HCT116 (cell line): ENCODE measurements at places on chromosomes 16 and 17. TPM values are rescaled to one million over a fixed set of nuclear protein-coding genes. Genes with fewer than 3 reads are reported as not detected.

The KRT13 gene
- total RNA-seq, result 3.7 TPM

DNA sequence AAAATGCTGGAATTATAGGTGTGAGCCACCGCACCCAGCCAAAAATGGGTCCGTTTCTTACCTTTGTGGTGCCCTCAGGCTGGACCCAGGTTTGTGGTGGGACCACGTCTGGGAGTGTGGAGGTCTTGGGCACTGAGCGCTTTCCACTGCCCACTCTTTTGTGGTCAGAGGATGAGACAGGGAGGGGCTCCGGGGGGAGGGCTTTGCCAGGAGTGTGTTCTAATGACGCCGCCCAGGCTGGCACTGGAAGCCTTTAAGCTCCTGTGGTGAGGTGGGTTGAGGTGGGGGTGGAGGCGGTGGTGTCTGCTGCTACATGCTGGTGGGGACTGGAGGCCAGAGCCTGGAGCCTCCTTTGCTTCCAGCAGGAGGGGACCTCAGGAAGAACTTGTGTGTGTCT lies 12.8 kb upstream of the ADCY7 start:
- H3K36me3 ChIP-seq, result no peaks in the 10 kb centered on the region
- H3K4me1 ChIP-seq, result peaks cover 9% of the 10 kb centered on the region
- DNase-seq, result no peak

DNA sequence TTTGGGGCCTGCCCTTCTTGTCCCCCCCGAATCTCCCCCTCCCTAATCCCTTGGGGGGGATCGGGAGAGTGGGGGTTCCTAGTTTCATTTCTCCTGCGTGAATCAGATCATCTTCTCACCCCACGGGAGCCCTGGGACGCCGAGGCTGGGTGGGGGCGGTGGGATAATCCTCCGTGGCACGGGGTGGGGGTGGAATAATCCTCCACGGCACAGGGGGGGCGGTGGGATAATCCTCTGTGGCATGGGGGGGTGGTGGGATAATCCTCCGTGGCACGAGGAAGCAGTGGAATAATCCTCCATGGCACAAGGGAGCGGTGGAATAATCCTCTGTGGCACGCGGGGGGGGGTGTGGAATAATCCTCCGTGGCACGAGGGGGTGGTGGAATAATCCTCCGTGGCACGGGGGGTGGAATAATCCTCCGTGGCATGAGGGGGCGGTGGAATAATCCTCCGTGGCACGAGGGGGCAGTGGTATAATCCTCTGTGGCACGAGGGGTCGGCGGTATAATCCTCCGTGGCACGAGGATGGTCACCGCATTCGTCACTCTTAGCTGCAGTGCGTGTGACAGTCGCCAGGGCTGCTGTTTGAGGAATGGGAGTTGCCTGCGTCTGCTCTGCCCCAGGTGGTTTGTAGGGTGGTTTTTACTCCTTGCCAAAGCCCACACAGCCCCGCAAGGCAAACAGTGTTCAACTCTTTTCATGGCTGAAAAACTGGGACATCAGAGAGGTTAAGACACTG lies 156.9 kb downstream of the LAT start:
- DNase-seq, result no peak
- H3K27me3 ChIP-seq, result no peaks in the 10 kb centered on the region
- H3K27ac ChIP-seq, result no peak overlapping the region
- no peaks in the 10 kb centered on the region for H3K4me1 ChIP-seq
- no peaks in the 10 kb centered on the region for H3K36me3 ChIP-seq

The C17orf78 gene
- total RNA-seq, result not detected

GRCh38 chr17:50855708-50856330 lies 10.3 kb downstream of the TOB1 start:
- no peak for DNase-seq
- H3K4me3 ChIP-seq, result no peak overlapping the region
- no peak overlapping the region for H3K27ac ChIP-seq
- no peaks in the 10 kb centered on the region for H3K27me3 ChIP-seq
- H3K4me1 ChIP-seq, result peaks cover 5% of the 10 kb centered on the region
- H3K36me3 ChIP-seq, result no peaks in the 10 kb centered on the region

- peak overlapping the region; percentile 44; the same call in 1 of the 2 replicates for H3K27ac ChIP-seq
- H3K36me3 ChIP-seq, result no peaks in the 10 kb centered on the region
- H3K27me3 ChIP-seq, result no peaks in the 10 kb centered on the region
Observed at GRCh38 chr17:29664743-29665480, 42.2 kb upstream of the CORO6 start.

GRCh38 chr16:68397710-68398201 lies 50.6 kb downstream of the SMPD3 start:
- H3K27me3 ChIP-seq, result no peaks in the 10 kb centered on the region
- no peak overlapping the region for H3K4me3 ChIP-seq
- H3K4me1 ChIP-seq, result peaks cover 29% of the 10 kb centered on the region
- no peaks in the 10 kb centered on the region for H3K36me3 ChIP-seq

The TCAP gene
- total RNA-seq, result 1.5 TPM

- H3K27me3 ChIP-seq, result 0 out of 2 replicates have a peak, but pooled peaks cover 4% of the 10 kb centered on the region
- H3K27ac ChIP-seq, result no peak within 1 kb of the TSS; the same call in 1 of the 2 replicates
- H3K4me1 ChIP-seq, result peaks cover 15% of the 10 kb centered on the region
- H3K4me3 ChIP-seq, result peak within 1 kb of the TSS; percentile 67
- no peaks in the 10 kb centered on the region for H3K36me3 ChIP-seq
Observed at GRCh38 chr16:50548125-50548908, at the start of gene NKD1. Gene NKD1, plus strand, starts transcription at chr16:50548396. Its CDS starts 158 bp downstream, at chr16:50548554.

The SHISA9 gene
- total RNA-seq, result not detected

DNA sequence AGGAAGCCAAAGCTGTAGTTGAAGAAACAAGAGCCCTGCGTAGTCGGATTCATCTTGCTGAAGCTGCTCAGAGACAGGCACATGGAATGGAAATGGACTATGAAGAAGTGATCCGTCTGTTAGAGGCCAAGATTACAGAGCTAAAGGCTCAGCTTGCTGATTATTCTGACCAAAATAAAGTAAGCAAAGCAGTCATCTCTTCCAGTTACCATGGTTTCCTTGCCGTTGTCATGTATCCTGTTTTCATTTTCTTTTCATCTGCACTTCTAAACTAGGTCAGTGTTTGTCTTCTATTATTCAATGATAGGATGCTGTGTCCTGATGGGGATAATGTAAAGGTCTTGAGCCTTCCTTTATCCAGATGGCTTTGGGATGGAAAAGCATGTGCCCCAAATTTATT lies 104.3 kb downstream of the STXBP4 start:
- H3K27me3 ChIP-seq, result no peaks in the 10 kb centered on the region
- H3K4me1 ChIP-seq, result no peaks in the 10 kb centered on the region; the same call in 1 of the 2 replicates
- DNase-seq, result no peak
- H3K4me3 ChIP-seq, result no peak overlapping the region
- no peaks in the 10 kb centered on the region for H3K36me3 ChIP-seq
- H3K27ac ChIP-seq, result no peak overlapping the region

The CDRT15 gene
- not detected for total RNA-seq

DNA sequence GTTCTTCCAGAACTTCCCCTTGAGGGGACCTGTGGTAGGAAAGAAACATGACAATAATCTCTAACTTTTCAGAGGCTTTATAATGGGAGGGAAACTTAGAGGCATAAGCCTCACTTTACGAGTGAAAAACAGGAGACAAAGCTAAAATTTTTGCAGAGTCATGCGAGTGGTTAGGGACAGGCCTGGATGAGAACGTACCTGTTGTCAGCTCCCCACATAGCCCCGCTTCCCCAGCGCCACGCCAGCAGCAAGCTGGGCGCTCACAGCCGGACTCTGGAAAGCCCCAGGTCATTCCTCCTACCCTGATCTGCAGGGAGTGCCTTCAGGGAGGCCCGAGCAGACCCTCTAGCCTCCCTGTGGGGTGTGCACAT lies 53.6 kb downstream of the LDHD start:
- H3K4me3 ChIP-seq, result no peak overlapping the region
- H3K4me1 ChIP-seq, result no peaks in the 10 kb centered on the region
- H3K27ac ChIP-seq, result no peak overlapping the region
- no peaks in the 10 kb centered on the region for H3K27me3 ChIP-seq
- DNase-seq, result no peak

GRCh38 chr17:30236766-30237165 lies 1.3 kb upstream of the SLC6A4 start:
- no peaks in the 10 kb centered on the region for H3K36me3 ChIP-seq
- H3K27ac ChIP-seq, result no peak overlapping the region
- H3K4me1 ChIP-seq, result peaks cover 3% of the 10 kb centered on the region; the same call in 1 of the 2 replicates
- DNase-seq, result peak; percentile 7
- peaks cover 24% of the 10 kb centered on the region; the same call in 1 of the 2 replicates for H3K27me3 ChIP-seq
- H3K4me3 ChIP-seq, result no peak overlapping the region

The RAMP2 gene
- total RNA-seq, result not detected

GRCh38 chr16:75774197-75774596 lies 47.9 kb upstream of the CPHXL start:
- no peak overlapping the region for H3K4me3 ChIP-seq
- no peak for DNase-seq
- peaks cover 16% of the 10 kb centered on the region for H3K27me3 ChIP-seq
- no peaks in the 10 kb centered on the region for H3K4me1 ChIP-seq
- H3K27ac ChIP-seq, result no peak overlapping the region
- no peaks in the 10 kb centered on the region for H3K36me3 ChIP-seq

The PRSS53 gene
- total RNA-seq, result 11.6 TPM

The GPRC5B gene
- 7.2 TPM for total RNA-seq

DNA sequence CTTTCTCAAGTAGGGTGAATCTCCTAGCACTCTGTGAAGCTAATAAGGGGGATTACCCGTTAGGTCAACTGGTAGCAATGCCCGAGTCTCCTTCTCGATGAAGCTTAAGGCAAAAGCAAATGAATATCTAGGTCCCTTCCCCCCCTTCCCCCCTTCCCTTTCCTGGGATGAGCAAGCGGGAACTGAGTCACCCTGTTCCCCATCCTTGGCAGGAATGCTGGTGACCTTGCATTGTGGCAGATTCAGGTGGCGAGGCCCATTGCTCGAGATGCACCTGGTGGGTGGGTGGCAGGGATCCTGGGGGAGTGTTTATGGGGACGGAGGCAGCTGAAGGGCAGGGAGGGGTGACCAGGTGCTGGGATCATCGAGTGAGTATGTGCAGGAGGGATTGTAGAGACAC lies 7.1 kb downstream of the NXPH3 start:
- no peaks in the 10 kb centered on the region for H3K27me3 ChIP-seq
- DNase-seq, result no peak
- H3K27ac ChIP-seq, result no peak overlapping the region
- H3K36me3 ChIP-seq, result no peaks in the 10 kb centered on the region

- peaks cover 7% of the 10 kb centered on the region for H3K4me1 ChIP-seq
- no peak for DNase-seq
- H3K4me3 ChIP-seq, result no peak overlapping the region
- no peaks in the 10 kb centered on the region for H3K36me3 ChIP-seq
- H3K27me3 ChIP-seq, result no peaks in the 10 kb centered on the region; the same call in 1 of the 2 replicates
- H3K27ac ChIP-seq, result no peak overlapping the region
Observed at GRCh38 chr16:27199736-27200135, 3.6 kb upstream of the KDM8 start.

DNA sequence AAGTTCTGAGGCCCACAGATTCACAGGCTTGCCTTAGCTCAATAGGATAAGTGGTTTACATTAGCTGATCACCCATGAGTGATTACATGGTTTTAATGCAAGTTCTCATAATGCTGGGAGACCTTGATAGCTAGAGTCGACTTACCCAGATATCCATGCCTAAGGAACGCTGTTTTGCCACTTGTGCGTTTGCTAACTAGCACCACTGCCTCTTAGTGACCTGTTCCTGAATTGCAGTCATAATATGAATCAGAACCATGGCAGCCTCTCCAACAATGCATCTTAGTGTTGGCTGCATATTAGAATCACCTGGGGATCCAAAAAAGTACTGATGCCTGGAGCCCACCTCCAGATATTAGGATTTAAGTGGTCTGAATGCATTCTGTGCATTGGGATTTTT lies 251.1 kb upstream of the CDH5 start:
- H3K4me1 ChIP-seq, result no peaks in the 10 kb centered on the region
- no peaks in the 10 kb centered on the region for H3K36me3 ChIP-seq
- no peak for DNase-seq
- no peak overlapping the region for H3K4me3 ChIP-seq
- H3K27me3 ChIP-seq, result peaks cover 30% of the 10 kb centered on the region

The SCGB1C2 gene
- total RNA-seq, result not detected

GRCh38 chr16:21283521-21284289 lies 5.6 kb upstream of the CRYM start:
- H3K36me3 ChIP-seq, result no peaks in the 10 kb centered on the region
- H3K4me1 ChIP-seq, result no peaks in the 10 kb centered on the region
- H3K27me3 ChIP-seq, result no peaks in the 10 kb centered on the region
- H3K4me3 ChIP-seq, result peak overlapping the region; percentile 31

DNA sequence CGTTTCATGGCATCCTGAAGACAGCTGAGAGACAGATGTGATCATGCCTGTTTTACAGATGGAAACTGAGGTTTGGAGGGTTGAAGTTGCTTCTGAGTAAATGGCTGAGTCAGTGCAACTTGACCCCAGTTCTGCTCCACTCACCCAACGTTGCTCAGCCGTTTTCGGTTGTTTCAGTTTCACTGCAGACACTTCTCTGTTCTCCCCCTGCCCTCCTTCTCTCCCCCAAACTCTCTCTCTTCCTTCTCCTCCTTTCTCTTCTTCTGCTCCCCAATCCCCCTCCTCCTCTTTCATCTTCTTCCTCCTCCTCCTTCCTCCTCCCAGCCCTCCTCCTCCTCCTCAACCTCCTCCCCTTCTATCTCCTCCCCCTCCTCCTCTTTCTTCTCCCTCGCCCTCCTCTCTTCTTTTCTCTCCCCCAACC lies 9.4 kb upstream of the CEP20 start:
- H3K4me1 ChIP-seq, result peaks cover 46% of the 10 kb centered on the region
- H3K36me3 ChIP-seq, result no peaks in the 10 kb centered on the region
- peak overlapping the region; percentile 87 for H3K27ac ChIP-seq
- H3K27me3 ChIP-seq, result no peaks in the 10 kb centered on the region
- DNase-seq, result no peak

DNA sequence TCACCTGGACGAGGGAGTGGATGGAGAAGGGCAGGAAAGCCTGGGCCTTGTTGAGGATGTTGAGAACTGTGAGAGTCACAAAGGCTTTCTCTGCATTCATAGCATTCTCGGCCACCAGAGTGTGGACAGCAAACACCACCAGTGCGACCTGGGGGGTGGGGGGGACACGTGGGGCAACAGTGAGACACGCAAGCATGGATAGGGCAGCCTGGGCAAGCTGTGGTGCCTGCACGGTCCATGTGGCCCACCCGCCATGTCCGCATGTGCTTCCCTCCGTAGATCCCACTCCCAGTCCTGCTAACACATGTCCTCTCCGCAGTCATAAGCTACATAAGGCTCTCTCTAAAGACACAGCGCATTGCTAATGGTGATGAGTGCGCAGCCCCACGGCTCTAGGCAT lies 34.5 kb downstream of the ABCC6 start:
- no peak overlapping the region for H3K4me3 ChIP-seq
- H3K4me1 ChIP-seq, result no peaks in the 10 kb centered on the region
- DNase-seq, result no peak
- no peak overlapping the region for H3K27ac ChIP-seq
- H3K27me3 ChIP-seq, result no peaks in the 10 kb centered on the region

GRCh38 chr16:13289515-13289914 lies 388.1 kb downstream of the SHISA9 start:
- no peaks in the 10 kb centered on the region for H3K4me1 ChIP-seq
- H3K27me3 ChIP-seq, result no peaks in the 10 kb centered on the region
- no peaks in the 10 kb centered on the region for H3K36me3 ChIP-seq
- H3K27ac ChIP-seq, result no peak overlapping the region
- H3K4me3 ChIP-seq, result no peak overlapping the region

- no peak overlapping the region for H3K4me3 ChIP-seq
- no peaks in the 10 kb centered on the region for H3K36me3 ChIP-seq
- no peak overlapping the region for H3K27ac ChIP-seq
Observed at GRCh38 chr17:56596691-56597494, 3.4 kb downstream of the NOG start.

GRCh38 chr17:45263477-45263860 lies 1.6 kb upstream of the SPATA32 start:
- H3K27ac ChIP-seq, result no peak overlapping the region
- 0 out of 2 replicates have a peak, but pooled peaks cover 4% of the 10 kb centered on the region for H3K4me1 ChIP-seq
- H3K27me3 ChIP-seq, result no peaks in the 10 kb centered on the region
- no peak overlapping the region for H3K4me3 ChIP-seq

The ACSM2A gene
- total RNA-seq, result not detected
